ENCODE measurements at places on chromosomes 12 and 14.
A peak's percentile ranks its signal among the peaks of the same experiment; 100 is the strongest.

- no peak for DNase-seq
Measured at GRCh38 chr12:124898923-124899294, 15.5 kb downstream of the UBC start.

DNA sequence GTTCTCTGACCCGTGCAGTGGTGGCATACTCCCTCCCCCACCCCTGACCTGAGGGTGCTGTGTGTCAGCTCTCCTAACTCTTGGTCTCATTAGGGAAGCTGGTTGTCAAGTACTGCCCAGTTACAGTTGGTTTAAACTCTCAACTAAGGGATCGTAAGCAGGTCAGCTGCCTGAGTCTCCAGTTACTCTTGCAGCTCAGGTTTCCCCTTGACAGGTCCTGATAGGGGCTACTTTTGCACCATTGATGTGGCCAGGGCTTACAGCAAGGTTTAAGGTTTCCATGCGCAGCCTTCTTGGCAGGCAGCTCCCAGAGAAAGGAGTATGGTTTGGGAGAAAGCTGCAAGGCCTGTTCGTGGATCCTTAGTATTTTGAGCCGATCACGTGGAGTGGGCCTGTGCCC, 74.5 kb downstream of the ETV6 start:
- no peak for DNase-seq

DNA sequence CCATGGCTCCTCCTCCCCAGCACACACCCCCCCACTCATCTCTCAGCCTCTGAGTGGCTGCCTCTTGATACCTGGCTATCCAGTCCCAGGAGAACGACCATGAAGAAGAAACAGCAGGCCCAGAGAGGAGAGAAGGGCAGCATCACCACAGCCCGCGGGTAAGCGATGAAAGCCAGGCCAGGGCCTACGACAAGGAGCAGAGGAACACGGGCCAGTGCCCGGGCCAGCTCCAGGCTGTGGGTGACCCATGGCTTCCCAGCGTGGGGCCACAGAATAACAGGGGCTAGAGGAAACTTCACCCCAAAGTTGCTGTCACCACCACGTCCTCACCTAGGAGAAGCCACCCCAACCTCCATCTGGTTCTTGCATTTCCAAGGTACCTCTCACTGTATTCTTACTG, 10.4 kb upstream of the SLC6A12 start:
- DNase-seq = no peak

GRCh38 chr14:79525416-79525815, 685.9 kb downstream of the DIO2 start:
- DNase-seq = no peak

- no peak for DNase-seq
Measured at GRCh38 chr14:87748558-87748957, 244.4 kb downstream of the GALC start.

GRCh38 chr12:109124878-109125648, 8.7 kb downstream of the ACACB start:
- DNase-seq = no peak

DNA sequence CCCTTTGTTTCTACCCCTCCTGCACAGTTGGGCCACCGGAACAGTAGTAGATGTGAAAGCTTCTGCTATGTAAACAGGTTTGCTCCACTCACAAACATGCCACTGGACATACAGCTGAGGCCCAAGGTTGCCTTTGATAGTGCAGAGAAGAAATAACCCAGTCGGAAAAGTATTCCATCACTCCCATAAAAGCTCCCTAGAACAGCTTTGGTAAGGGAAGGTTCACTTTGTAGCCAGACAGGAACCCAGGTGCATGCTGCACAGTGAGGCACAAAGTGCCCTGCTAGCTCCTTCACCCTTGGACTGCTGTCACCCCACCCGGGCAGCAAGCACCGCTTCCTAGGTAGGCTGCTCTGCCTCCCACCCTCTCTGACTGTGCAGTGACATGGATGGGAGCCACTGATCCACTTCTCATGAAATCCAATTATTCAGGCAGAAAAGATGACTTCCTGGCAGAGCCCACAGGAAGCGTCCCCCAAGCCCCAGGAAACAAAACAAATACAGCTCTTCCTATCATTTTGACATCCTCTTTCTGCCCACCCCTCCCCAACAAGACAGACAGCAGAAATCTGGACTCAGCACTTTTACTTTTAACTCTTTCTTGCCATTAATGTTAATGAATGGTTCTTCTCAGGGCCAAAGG, 100.2 kb downstream of the SRGAP1 start:
- no peak for DNase-seq

GRCh38 chr12:50569876-50570275, 65.1 kb downstream of the DIP2B start:
- DNase-seq = no peak

DNA sequence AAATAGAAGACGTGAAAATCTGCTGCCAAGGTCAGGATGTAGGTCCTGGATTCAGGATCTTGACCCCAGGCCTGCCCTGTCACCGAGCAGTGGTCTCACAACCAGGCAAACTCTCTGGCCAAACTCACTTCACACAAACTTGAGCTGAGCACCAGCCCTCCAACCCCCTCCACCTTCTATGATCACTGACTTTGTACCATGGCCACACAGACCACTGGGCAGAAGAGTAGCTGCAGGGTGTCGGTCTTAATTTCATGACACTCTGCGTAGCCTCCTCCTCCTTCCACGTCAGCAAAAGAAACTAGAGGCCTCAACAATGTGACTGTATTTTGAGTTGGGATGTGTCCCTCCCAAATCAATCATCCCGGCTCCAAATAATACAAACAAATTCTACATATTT, 7.2 kb upstream of the TBX3 start:
- DNase-seq = no peak

GRCh38 chr12:97308576-97309198, 153.9 kb upstream of the RMST start:
- peak; percentile 11 for DNase-seq

DNA sequence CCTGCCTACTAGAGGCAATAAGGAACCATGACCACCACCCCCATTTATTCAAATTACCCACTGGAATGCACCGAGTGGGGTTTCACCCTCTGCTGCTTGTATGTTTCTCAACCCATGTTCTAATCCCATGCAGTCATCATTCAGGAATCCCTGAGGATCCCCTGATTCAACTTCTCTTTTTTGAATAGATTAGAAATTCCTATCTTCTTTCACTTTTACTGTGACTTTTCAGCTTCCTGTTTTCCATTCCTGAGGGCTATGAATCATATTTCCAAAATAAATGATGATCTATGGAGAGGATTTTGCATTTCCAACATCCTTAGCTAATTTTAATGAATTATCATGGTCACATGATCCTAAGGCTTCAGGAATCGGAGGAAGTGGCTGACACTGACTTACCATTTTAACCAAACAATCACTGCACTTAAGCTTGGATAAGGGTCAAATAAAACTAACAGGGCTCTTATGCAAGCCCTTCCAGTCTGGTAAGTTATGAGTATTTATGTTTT, 19.4 kb upstream of the P2RX4 start:
- peak; percentile 91 for DNase-seq

- DNase-seq = no peak
Measured at GRCh38 chr12:104109446-104110271, 28.4 kb downstream of the NFYB start.

DNA sequence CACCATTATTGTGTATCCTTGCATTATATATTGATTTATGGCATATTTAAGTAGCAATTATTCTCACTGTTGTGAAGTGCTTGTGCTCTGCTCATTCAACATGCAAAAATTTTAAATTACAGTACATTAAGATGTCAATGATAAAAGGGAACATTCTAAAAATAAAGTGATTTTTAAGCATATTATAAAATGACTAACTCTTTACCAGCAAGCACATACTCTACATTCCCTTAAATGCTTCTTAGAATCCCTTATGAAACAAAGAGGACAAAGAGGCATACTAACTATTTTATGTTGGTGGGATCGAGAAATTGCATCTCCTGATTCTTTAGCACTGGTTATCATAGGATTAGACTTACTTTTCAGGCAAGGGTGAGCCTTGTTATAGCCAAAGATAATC, 46.6 kb upstream of the ZDHHC17 start:
- no peak for DNase-seq

DNA sequence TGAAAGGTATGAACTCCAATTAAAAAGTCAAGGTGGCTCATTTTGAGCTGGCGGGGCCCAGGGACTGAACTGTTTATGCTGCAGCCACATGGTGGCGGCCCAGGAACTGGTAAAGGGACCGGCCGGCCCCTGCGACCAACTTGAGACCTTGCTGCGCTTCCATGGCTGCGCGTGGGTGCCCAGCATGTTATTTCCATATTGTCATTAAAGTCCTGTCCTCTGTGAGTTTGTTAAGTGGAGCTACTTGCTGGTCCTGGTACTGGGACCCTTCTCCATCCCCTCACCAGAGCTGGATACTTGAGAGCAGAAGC, 62.3 kb downstream of the BEGAIN start:
- DNase-seq = peak; percentile 48

- DNase-seq = no peak
Measured at GRCh38 chr14:95025218-95025617, 132.1 kb downstream of the DICER1 start.

- peak; percentile 70 for DNase-seq
Measured at GRCh38 chr12:57459750-57460467, at the start of gene GLI1. Gene GLI1, plus strand, starts transcription at chr12:57459785. Its CDS starts 3,907 bp downstream, at chr12:57463692.

- DNase-seq = no peak
Measured at GRCh38 chr12:332581-333205, 56.4 kb downstream of the KDM5A start.

DNA sequence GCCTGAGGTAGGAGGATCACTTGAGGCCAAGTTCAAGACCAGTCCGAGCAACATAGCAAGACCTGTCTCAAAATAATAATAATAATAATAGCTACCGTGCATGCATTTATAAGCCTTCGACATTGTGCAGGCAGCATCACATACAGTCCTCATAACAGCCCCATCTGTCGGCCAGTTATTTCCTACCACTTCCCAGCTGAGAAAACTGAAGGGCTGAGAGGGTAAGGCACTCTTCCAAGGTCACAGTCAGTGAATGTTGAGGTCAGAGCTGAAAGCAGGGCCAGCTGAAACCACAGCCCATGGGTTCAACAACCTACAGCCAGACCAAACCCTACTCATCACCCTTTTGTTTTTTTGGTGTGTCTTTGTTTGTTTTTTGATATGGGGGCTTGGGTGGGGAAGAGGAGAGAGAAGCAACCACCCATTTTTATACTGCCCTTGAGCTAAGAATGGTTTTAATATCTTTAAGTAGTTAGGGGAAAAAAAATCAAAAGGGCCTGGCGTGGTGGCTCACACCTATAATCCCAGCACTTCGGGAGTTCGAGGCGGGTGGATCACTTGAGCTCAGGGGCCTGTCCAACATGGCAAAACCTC, 16.8 kb upstream of the ITPK1 start:
- DNase-seq = peak; percentile 43

DNA sequence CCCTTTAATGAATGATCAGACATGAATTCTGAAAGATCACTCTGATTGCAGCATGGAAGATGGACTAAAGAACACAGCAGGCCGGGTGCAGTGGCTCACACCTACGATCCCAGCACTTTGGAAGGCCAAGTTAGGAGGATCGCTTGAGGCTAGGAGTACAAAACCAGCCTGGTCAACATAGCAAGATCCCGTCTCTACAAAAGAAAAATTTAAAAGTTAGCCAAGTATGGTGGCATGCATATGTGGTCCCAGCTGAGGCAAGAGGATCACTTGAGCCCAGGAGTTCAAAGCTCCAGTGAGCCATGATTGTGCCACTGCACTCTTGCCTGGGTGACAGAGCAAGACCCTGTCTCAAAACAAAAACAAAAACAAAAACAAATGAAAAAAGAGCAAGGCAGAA, 35.1 kb downstream of the SENP1 start:
- DNase-seq = no peak

DNA sequence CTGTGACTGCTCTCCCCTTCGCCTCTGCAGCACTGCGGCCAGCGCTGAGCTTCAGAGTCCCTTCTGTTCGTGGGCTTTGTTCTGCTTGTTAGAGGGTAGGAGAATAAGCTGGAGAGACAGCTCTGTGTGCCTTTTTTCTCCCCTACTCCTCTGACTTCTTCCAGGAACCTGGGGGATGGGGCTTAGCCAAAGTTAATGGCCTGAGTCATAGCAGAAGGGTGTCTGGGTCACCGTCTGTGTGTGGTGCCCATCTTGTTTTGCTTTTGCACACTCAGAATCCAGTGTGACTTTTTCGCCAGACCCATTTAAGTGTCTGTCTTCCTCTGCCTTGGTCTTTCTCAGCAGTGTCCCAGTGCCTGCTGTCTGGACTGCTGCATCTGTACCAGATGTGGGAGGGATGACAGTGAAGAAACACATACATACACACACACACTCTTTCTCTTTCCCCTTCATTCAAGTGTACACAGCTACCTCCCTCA, 3.0 kb downstream of the KIF5A start:
- peak; percentile 61 for DNase-seq

GRCh38 chr14:104650057-104650980, 39.1 kb upstream of the INF2 start:
- peak; percentile 92 for DNase-seq

- DNase-seq = no peak
Measured at GRCh38 chr14:30990770-30991169, 34.7 kb upstream of the AP4S1 start.

- DNase-seq = no peak
Measured at GRCh38 chr14:23572524-23572828, 4.9 kb upstream of the AP1G2 start.

- no peak for DNase-seq
Measured at GRCh38 chr12:22409377-22410164, 75.1 kb upstream of the ST8SIA1 start.

DNA sequence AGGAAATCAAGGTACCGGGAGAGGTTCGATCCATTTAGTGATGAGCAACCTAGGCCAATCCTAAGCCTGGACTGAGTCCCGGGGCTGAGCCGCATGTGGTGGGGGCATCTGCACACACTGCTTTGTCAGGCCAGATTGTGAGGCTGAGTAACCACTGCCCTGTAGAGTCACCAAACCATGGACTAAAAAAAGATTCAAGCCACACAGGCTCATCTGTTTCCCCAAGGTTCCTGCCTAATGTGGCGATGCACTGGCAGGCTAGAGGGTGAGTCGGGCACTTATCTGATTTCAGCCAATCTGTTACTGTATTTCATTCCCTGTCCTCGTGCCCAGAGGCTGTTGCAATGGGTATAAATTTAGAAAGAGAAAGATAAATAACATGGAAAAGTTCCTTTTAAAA, 140.8 kb downstream of the TTC7B start:
- peak; percentile 77 for DNase-seq

DNA sequence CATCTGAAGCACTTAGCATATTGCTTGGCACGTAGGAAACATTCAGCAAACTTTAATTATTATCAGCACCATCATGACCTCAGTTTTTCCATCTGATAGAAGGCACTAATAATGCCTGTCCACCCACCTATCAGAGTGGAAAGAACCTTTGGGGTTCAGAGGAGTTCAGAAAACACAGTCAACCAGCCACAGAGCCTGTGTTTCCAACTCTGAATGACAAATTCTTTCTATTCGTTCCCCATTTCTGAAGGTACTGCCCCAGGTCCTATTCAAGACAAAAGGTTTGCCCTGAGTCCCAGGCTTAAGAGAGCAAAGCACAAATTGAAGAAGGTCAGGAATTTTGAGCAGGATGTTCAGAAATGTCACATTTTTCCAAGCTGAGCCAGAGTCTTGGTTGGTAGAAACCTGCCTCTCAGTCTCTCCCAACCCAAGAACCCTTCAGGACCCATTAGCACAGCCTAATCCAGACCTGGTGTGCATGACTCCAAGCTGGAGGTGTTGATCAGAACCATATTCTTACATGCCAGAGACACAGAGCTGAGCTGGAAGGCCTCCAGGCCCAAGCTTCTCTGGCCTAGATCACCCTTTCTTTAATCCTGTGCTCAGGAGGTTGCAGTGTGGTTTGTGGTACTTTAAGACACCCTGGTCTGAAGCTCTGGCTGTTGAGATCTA, 114.4 kb downstream of the TBX5 start:
- DNase-seq = peak; percentile 54

Measured in AG20443 (cell line).